ENCODE measurements at places on chromosomes 3 and 15. TPM values are rescaled to one million over a fixed set of nuclear protein-coding genes. Genes with fewer than 3 reads are reported as not detected.

Gene CLRN1
- polyA plus RNA-seq, result not detected

Gene GPR171
- 0.21 TPM for polyA plus RNA-seq

- no peak for DNase-seq
These were observed 102.4 kb upstream of the EOMES start for GRCh38 chr3:27824312-27825200.

Gene ACSBG1
- polyA plus RNA-seq, result 0.69 TPM
